Cardiac ventricle fibroblast (primary cell): ENCODE measurements at places on chromosomes 4 and X. TPM values are rescaled to one million over a fixed set of nuclear protein-coding genes. Genes with fewer than 3 reads are reported as not detected.

Gene UGT2B17
- not detected in 2 replicates for total RNA-seq

Gene CSN1S1
- not detected in 2 replicates for total RNA-seq

Gene XPNPEP2
- total RNA-seq, result 81.5 and 86.4 TPM in 2 replicates

Gene PRR32
- not detected in 2 replicates for total RNA-seq

Gene GPM6B
- 14.8 and 23.0 TPM in 2 replicates for total RNA-seq
